ENCODE measurements at places on chromosomes 6 and 20.

- DNase-seq, result no peak
Measured at GRCh38 chr20:40109136-40109535, 579.9 kb downstream of the MAFB start.

- peak; percentile 22 for DNase-seq
Measured at GRCh38 chr6:105745464-105746129, 340.5 kb upstream of the PRDM1 start.

DNA sequence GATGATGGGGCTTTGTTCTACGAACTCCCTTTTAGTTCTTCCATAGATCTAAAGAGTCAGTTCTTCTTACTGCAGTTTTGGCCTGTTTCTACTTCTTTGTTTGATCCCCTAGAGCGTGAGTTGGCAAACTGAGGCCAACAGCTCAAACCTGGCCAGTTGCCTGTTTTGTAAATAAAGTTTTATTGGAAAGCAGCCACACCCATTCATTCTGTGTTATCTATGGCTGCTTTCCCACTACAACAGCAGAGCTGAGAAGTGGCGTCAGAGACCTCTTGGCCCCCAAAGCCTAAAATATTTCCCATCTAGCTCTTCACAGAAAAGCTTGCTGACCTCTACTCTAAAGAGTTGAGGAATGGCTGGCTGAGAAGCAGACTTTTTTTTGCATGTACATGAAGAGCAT lies 52.2 kb downstream of the EYA2 start:
- no peak for DNase-seq

DNA sequence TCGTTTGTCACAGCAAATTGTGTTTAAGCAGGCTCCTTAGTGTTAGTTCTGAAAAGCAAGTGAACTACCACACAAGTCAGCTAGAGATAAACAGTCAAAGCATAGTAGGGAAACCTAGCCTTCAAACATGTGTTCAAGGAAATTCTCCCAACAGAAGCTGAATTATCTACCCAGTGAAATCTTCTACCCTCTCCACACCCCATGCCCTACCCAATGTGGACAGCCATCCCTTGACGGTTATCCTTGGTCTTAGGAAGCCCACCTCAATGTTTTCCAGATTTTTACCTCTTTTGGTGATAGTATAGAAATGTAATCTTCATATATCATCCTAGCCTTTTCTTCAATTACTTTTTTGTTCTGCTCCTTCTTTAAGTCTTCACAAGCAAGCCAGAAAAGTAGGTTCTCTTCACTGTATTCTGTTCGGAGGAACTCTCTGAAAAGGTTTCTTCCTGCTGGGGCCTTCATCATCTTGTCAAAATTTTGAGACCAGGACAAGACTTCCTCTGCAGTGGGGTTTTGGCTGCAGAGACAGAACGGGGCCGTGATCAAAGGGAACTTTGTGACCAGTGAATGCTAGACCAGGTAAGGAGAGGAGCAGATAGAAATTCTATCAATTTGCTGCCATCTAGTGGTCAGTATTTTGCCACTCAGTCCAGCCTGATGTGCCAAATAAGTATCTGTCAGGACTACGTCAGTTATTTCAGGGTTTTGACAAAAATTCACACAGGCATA lies 21.6 kb upstream of the MTRF1L start:
- peak; percentile 67 for DNase-seq

GRCh38 chr6:45021676-45022075 lies 306.5 kb upstream of the RUNX2 start:
- DNase-seq, result peak; percentile 91

DNA sequence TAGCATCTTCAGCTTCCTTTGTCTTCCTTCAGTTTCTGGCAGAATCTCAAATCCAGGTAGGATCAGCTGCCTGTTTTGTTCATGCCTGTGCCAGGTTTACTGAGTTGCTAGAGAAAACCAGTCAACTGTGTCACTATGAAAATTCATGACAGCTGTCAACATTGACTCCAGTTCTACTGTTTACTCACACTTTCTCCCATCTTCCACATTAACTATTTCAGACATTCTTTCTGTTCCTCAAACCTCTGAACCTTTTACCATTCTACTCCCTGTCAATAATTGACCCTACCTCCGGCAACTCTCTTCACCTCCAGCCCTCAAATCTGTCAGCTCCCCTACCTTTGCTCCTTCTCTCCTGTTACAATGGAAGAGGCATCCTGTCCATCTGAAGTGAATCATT lies 8.5 kb downstream of the ENPP4 start:
- DNase-seq, result no peak

- DNase-seq, result peak; percentile 59
Measured at GRCh38 chr20:1489764-1490436, 1.3 kb downstream of the SIRPB2 start.

DNA sequence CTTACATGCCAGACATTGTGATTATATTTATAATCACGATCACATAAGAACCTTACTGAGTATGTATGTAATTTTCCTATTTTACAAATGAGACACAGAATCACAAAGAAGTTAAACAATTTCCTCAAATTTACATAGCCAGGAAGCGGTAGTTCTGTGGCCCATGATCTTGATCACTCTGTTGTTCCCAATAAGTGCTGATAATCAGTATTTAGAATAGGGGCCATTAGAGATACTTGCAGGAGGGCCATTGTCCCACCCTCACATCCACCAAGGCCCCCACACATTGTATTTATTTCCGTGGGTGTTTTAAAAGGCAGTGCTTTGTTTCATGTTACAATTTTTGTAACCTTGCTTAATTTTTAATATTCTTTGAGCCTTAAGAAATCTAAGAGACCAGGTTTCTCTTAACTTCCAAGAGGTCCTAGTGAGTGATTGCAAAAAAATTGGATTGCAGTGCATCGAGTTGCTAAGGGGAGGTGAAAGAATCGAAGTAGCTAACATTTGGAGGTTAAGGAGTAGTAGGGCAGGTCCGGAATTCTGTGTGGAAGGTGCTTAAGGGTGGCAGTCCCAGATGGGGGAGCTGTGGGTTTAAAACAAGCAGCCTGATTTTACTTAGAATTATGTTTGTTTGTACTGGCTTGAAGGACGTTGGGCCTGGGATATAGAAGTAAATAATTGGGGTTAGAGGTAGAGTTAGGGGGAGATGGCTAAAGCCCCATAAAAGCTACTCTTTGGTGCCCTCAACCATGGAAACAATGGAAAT lies 339.4 kb downstream of the CDKAL1 start:
- no peak for DNase-seq

DNA sequence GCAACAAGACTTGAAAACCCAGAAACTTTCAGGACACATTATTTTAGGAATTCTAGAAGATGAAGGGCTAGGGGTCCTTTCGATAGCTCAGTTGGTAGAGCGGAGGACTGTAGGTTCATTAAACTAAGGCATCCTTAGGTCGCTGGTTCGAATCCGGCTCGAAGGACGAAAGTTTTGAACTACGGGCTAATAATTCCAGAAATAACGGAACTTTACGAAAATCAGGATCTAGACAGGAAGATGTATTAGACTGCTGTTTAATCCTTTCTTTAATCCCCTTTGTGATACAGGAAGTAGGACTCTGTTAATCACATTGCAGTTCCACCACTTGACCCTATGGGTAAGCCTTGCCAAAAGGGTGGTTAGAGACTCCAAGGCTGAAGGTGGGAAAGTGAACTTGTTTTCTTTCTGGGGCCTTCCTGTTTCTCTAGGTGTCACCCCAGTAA lies 21.2 kb upstream of the ABT1 start:
- DNase-seq, result no peak

- no peak for DNase-seq
Measured at GRCh38 chr6:10569392-10570127, 48.4 kb downstream of the GCNT2 start.

GRCh38 chr20:64217539-64218221 lies 37.9 kb upstream of the PCMTD2 start:
- no peak for DNase-seq

- no peak for DNase-seq
Measured at GRCh38 chr6:34205916-34206315, 30.8 kb upstream of the HMGA1 start.

GRCh38 chr6:105596284-105596755 lies 193.4 kb upstream of the PREP start:
- no peak for DNase-seq

GRCh38 chr6:47241742-47242482 lies 67.8 kb downstream of the TNFRSF21 start:
- DNase-seq, result no peak

DNA sequence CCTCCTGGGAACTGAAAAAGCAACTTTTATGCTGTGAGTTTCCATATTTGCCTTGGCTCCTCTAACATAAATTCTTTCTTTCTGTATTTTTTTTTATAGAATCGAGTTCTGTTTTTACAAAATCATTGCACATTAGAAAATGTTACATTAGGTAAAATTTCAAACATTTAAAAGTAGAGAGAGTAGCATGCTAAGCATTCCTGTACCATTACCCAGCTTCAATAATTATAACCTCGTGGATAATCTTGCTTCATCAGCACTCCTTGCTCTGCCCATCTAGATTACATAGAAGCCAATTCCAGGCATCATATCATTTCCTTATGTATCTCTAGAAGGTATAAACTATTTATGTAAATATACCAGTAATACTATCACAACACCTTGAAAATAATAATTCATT lies 15.4 kb upstream of the FBXO30 start:
- DNase-seq, result no peak

DNA sequence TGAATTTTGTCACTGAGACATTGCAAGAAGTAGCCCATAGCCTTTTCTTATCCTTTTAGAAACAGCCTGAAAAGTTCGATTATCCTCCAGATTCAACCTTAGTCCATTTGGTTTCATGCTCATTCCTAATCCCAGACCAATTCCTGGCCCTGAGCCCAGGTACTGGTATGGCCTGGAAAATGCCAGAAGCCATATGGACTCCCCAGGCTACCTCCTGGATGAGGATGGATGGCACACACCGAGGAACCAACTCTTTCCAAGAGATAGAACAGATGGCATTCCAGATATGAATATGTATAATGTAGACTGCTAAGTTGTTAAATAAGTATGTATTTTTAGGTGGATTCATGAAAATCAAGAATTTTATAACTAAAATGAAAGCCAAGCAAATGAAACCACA lies 51.6 kb upstream of the SNAP25 start:
- no peak for DNase-seq

GRCh38 chr6:39357998-39358686 lies 35.6 kb upstream of the KCNK16 start:
- peak; percentile 65 for DNase-seq

- peak; percentile 56 for DNase-seq
Measured at GRCh38 chr20:38210741-38211140, 45.7 kb upstream of the TGM2 start.

- no peak for DNase-seq
Measured at GRCh38 chr6:136599329-136600011, 49.2 kb upstream of the MAP7 start.

DNA sequence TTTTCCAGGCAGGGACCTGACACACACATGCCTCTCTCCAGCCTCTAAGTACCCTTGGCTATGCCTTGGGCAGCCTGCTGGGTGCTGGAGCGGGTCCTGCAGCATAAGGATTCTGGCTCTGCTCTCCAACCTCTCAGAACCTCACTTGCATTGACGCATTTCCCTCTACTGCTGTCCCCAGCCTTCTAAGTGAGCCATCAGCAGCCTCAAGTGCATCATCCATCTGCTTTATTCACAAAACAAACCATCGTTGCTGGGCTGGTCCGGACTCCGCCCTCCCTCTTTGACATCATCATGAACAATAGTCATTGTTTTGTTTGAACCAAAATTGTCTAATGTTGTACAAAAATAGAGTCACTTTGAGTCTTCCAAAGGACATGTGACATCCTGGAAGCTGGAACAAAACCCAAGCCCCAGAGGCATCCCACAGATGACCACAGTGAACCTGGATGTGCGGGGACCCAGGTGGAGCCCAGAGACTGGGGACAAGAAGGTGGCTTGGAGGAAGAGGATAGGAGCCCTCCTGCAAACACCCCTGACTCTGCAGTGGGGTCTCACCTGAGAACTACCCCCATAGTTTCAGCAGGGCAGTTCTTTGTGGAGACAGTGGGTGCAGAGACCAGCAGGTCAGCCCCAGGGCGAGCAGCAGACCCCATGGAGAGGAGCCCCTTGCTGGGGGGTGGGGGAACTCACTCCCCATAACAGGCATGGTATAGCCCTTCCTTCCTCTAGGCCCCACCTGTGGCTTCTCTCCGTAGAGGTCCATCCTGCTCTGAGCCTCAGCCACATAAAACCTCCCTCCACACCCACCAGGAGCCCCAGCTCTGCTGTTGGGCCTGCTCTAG lies 230.1 kb downstream of the SYNDIG1 start:
- DNase-seq, result no peak

- no peak for DNase-seq
Measured at GRCh38 chr20:25496968-25497401, 88.3 kb downstream of the NINL start.

- no peak for DNase-seq
Measured at GRCh38 chr6:129507059-129507807, 202.7 kb downstream of the ARHGAP18 start.

- DNase-seq, result no peak
Measured at GRCh38 chr20:60900618-60901017, 351.4 kb upstream of the CDH4 start.

DNA sequence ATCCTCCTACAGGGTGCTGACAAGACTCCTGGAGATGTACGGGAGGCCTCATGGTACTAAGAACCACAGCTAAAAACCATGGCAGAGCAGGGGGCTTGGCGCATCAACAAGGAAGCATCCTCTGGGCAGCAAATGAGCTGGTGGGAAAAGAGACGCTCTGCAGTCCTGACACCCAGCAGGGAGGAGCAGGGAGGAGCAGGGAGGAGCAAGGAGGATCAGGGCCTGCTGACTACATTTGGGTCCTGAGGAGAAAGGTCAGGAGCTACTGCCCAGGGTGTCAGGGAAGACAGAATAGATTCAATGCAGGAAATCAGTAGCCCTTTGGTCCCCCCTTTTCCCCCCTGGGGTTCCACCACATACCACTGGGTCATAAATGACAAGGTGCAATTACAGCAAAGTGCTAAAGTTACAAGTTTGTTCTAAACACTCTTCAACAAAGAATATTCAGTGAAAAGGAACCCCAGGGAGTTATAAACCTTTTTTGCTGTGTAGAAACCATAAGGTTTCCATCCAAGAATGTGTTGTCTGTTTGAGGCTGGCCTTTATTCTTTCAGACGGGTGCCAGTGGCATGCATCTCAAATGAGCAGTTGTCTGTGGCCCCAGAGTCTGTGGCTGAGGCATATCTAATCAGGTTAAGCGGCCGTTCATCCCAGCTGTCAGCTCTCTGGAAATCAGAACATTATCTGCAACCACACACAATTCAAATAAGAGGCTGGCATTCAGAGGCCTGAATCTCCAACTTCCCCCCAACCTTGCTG lies 325.0 kb downstream of the CDC5L start:
- DNase-seq, result no peak

DNA sequence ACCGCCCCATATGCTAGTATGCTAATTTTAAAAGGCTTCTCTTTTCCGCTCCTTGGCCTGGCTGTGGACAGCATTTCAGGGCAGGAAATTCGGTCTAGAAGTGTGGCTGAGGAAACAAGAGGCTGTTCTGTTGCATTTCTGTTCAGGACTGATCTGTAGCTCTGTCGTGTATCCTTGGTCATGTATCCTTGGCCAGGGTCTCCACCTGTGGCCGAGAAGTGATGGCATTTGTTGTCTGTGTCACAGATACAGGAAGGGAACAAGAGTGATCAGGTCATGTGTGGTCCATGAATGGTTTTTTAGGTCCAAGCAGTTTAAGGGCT lies 300.5 kb upstream of the SUPT3H start:
- DNase-seq, result peak; percentile 15

Data from common myeloid progenitor, CD34-positive (primary cell).